ENCODE measurements at places on chromosomes 2 and 18.

DNA sequence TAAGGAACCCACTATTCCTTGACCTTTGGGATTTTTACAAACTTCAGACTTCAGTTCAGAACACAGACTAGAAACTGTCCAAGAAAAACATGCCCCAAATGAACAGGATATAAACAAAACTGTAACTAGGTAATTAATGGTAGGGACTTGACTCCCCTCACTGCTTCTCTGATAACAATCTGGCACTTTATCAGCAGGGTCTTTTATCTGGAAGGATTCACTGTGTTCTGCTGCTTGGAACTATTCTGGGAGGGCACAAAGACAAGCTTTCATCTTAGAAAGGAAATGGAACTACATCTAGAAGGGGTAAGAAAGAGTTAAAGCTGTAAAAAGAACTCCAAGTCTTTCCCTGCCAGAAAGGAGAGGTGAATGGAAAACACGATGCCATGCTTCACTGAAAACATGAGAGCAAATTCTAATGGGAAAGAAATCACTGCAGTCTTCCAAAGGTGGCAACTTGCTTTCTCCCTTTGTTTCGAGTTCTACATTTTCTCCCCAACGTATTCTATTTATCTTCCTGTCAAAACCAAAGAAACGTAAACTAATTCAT lies 181.2 kb downstream of the THADA start:
- DNase-seq, result no peak

DNA sequence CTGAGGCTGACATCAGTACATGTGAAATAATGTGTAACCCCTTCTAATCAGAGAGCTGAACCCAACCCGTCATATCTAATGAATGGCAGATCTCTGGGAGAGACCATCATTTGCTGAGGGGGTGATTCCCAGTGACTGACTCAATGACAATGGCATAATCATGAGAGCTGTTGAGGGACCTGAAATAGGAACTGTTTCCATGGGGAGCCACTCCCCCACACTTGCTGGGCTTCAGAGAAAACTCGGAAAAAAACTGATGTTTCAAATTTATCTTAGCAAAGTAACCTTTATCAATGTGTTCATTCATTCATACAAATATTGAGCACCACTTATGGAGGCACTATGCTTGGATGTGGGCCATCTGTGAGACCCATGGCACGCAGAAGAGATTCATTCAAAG lies 93.4 kb upstream of the ZBTB14 start:
- no peak for DNase-seq

- no peak for DNase-seq
These were observed 487.0 kb downstream of the TNS1 start for GRCh38 chr2:217515615-217516309.

DNA sequence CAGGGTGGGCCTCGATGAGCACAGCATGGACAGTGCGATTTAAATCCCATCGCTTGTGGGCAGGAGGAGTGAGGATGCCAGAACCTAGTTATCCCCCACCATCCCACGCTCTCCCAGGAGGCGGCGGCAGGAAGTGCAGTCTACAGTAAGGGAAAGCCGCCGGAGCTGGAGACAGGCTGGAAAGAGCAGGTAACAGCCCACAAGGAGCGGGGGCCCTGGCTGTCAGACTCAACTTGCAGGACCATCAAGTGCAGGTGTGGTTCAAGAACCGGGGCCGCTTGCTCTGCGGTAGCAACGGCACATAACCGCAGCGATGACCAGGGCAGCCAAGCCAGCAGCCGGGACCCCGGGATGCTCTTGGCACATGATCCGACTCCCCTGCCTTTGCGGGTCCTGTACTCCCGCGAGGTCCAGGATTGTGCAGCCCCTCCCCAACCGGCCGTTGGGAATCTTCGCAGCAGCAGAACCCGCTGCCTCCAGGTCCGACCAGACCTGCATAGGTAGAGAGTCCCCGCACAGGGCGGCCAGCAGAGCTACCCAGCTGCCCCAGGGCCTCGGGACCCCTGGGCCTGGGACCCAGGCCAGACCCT lies 82.1 kb downstream of the BIN1 start:
- no peak for DNase-seq

GRCh38 chr2:236802862-236803261 lies 233.2 kb downstream of the ACKR3 start:
- no peak for DNase-seq

DNA sequence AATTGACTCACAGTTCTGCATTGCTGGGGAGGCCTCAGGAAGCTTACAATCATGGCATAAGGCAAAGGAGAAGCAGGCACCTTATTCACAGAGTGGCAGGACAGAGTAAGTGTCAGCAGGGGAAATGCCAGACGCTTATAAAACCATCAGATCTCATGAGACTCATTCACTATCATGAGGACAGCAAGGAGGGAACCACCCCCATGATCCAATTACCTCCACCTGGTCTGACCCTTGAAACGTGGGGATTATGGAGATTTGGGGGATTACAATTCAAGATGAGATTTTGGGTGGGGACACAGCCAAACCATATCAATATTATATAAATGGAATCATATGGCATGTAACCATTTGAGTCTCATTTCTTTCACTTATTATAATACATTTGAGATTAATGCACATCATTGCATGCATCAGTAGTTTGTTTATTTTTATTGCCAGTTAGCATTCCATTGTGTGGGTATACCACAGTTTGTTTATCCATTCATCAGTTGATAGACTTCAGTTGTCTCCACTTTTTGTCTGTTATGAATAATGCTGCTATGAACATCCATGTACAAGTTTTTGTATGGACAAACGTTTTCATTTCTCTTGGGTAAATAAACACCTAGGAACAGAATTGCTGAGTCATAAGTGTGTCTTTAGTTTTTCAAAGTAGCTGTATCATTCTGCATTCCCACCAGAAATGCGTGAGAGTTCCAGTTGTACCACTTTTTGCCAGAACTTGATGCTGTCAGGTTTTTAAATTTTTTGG lies 5.8 kb upstream of the SRBD1 start:
- no peak for DNase-seq

DNA sequence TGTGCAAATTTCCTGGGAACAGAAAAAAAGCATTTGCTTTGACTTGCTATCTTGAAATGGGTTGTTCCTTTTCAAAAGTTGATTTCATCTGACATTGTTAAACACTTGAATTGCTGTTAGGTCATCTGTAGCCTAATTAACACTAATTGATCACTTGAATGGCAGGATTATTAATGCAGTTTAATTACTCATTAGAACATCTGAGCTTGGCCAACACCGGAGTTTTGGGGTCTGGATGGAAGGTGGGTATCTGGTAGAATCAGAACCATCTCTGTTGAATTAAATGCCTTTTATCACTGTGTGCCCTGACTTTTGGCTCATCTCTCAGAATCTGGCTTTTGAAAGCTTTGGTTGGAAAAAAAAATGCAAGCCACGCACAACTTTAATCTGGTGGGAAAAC lies 8.4 kb downstream of the DAPL1 start:
- DNase-seq, result no peak

GRCh38 chr2:134217924-134218323 lies 35.9 kb upstream of the MGAT5 start:
- DNase-seq, result no peak

DNA sequence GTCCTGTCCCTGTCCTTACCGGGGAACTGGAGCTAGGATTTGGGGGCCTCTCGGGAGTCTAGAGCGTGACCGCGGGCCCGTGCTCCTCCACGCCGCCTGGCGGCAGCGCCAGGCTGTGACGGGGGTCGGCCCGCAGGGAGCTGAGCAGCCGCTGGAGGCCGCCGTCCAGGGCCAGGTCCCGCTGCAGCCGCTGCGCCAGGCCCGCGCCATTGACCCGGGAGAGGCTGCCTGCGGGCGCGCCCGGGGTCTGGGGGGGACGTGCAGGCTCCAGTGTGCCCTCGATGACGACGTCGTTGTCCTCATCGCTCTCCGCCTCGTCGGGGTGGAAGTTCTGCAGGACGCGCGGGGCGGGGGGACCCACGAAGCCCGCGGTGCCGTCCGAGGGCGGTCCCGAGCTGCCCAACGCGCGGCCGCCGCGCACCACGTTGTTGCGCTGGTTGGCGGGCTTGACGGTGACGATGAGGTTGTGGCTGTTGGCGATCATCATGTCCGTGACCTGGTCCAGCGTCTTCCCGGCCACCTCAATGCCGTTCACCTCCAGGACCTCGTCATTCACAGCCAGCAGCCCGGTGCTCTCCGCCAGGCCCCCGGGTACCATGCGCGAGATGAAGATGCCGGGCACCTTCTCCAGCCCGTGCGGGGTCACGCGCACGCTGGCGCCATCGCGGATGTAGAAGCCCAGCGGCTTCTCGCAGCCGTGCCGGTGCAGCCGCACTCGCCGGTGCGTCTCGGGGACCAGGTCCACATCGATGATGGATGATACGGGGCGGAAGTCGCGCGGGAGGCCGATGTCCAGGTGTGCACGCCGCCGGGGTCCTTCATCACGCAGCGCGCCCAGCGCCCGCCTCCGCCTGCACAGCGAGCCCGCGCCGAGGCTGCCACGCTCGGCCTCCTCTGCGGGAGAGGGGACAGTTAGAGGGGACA lies 50.9 kb downstream of the ADNP2 start:
- no peak for DNase-seq

GRCh38 chr18:59742325-59743111 lies 45.3 kb upstream of the CCBE1 start:
- DNase-seq, result no peak

DNA sequence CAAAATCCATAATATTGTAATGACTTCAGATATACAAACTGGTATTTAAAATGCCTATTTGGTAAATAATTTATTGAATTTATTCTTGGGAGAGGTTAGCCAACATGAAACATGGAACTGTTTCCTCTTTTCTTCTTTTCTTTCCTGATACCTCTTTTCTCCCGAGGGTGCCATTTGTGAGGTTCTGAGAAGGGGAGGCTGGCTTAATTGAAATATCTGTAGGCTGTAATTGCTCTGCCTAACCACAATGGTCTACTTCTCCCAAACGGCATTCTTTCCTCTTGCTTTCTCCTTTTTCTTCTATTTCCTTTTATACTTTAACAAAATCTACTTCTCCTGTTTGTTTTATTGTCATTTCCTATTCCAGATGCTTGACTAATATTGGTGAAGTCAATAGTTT lies 114.9 kb downstream of the TCF4 start:
- DNase-seq, result no peak

DNA sequence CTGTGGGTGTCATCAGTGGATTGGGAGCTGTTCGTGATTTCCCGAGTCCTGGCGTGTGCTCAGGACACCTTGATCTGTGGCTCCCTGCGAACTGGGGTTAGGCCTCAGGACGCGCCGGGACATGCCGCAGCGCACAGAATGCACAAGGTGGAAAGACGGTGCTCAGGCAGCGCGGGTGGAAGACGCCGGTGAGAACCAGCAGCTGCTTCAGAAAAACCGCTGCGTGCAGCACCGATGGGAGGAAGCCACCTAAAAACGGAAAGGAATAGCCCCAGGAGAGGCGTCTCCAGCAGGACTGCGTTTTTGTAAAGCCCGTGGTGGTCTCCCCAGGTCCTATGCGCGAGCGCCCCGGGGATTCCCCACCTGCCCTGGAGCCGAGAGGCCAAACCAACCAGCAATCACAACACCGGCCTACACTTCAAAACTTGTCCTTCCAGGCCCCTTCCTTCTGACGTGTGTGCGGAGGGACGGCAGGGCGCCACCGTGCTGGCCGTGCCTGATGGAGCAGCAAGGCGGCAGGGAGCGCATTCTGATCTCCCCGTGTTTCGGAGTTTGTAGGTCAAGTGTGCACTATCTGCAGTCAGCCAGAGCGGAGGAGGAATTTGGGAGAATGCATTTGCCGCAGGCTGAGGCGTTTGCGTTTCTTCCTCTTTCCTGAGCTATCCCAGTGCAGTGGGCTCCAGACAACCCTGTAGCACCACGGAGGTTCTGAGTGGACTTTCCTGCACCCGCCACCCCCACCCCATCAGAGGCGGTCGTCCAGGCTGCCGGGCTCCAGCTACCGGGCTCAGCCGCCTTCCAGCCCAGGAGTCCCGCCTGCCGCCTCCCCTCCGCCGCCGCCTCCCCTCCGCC lies 32.2 kb downstream of the RTP5 start:
- no peak for DNase-seq

DNA sequence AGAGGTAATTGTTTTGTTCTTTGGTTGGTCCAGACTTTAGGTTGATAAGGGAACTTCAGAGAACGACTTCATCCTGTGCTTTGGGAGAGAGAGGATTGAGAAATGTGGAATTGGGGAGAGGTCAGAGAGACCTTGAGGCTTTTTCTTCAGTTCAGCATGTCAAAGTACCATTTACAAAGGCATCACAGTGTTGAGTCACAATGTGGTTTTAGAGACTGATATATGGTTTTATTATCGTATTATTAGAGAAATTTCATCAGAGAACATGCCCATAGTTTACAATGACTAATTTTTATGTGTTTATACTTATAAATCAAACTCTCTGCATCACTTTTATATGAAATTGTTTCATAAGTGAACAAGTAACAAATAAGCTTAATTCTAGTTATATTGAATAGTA lies 626.6 kb downstream of the DSC3 start:
- no peak for DNase-seq

DNA sequence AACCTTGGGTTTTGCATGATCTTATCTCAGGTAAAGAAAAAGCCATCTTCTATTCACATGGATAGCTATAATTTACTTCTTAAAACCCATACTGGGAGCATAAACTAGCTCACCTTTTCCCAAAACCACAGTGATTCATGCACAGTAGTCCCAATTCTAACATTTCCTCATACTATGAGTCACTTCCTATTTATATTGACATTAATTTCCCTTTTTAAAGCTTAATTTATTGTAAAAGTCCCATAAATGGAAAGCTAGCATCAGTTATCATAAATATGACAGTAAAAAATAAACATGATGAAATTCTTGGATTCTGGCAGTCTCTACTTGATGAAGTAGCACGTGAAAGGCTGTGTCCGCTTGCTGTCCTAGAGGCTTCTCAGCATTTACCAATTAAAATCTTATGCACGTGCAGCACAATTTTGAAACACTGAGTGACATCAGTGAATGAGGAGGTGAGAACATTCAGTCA lies 180.1 kb downstream of the CDH2 start:
- no peak for DNase-seq

- no peak for DNase-seq
These were observed 69.3 kb downstream of the LBH start for GRCh38 chr2:30300456-30301221.

DNA sequence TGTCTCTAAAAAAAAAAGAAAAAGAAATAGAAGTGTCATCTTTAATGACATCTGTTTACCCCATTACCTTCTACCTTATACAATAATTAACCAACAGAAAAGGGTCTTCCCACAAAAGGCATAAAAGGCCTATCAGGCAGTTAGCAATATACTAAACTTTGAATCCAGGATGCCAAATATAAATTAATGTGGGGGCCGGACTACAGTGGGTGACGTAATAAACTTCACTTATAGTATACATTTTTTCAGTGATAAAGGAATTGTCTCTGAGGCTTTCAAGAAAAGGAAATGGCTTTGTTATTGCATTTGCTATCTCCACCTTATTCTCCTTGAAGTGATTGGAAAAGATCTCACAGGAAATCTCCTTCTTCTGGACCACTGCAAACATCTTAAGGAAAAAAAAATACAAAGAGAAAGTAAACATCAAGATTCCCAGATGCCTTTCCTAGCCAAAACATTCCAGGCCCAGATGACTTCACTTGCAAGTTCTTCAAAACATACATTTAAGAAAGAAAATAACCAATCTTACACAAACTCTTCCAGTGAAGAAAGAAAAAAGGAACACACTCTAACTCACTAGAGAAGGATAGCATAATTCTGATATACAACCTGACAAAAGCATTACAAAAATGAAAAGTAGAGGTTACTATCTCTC lies 126.2 kb upstream of the CAB39 start:
- no peak for DNase-seq

- no peak for DNase-seq
These were observed 84.8 kb downstream of the VRK2 start for GRCh38 chr2:58131191-58132011.

All from Kasumi-1 (cell line).